ENCODE measurements at places on chromosomes 12 and 14. TPM values are rescaled to one million over a fixed set of nuclear protein-coding genes. Genes with fewer than 3 reads are reported as not detected.

DNA sequence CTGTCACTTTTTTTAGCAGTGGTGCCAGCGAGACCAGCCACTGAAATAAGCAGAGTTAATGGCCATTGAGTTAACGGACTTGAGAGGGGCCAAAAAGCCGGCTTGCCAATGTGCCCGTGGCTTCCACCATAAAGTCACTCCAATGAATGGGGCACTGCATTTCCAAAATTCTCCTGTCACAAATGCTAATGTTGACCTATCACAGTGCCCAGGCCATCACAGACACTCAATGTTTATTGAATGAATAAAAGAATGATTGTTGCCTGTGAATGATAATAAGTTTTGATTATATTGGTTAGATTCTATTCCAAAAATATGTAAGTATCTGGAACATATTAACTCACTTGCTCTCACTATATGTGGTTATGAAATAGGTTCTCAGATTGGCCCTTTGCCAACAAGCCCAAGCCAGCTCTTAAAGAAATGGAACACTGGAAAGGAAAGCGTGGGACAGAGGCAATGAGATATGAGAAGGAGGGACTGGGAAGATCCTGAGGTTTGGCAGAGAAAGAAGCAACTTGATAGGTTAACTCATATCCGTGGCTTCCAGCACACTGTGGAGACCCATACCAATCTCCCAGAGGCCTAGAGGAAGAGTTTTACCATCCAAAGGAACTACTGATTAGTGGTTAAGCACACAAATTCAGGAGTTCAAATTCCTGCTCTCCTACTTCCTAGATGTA lies 108.7 kb downstream of the BTG1 start:
- H3K4me3 ChIP-seq: no peak overlapping the region
- no peaks in the 10 kb centered on the region for H3K27me3 ChIP-seq
- H3K36me3 ChIP-seq: no peaks in the 10 kb centered on the region
- peaks cover 11% of the 10 kb centered on the region for H3K4me1 ChIP-seq
- H3K27ac ChIP-seq: no peak overlapping the region
- DNase-seq: no peak

GRCh38 chr12:6692888-6693287 lies 3.7 kb upstream of the ZNF384 start:
- DNase-seq: no peak
- H3K4me1 ChIP-seq: no peaks in the 10 kb centered on the region
- H3K36me3 ChIP-seq: no peaks in the 10 kb centered on the region
- H3K27me3 ChIP-seq: no peaks in the 10 kb centered on the region

DNA sequence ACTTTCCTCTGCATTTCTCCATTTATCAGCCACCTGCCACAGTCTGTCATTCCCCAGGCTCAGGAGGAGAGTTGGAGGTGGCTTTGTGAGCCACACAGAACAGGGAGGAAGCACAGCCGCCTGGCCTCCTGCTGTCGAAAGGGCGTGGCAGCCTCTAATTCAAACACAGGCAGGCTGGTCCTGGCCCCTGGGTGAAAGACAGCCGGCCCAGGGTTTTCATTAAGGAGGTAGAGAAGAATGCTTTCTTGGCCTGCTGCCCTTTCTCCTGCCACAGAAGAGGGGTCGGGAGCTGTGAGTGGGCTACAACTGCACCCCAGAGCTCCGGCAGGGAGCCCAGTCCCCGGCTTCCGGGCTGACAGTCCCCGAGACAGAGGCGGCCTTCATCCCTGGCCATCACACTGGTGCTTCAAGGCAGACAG lies 108.6 kb upstream of the FZD10 start:
- DNase-seq: no peak
- no peaks in the 10 kb centered on the region for H3K36me3 ChIP-seq
- no peaks in the 10 kb centered on the region for H3K4me1 ChIP-seq
- H3K27me3 ChIP-seq: no peaks in the 10 kb centered on the region
- no peak overlapping the region for H3K27ac ChIP-seq

- H3K27ac ChIP-seq: no peak overlapping the region
- no peaks in the 10 kb centered on the region for H3K36me3 ChIP-seq
- no peak overlapping the region for H3K4me3 ChIP-seq
- H3K27me3 ChIP-seq: no peaks in the 10 kb centered on the region
Measured at GRCh38 chr12:131362291-131363211, 348.3 kb upstream of the SFSWAP start.

DNA sequence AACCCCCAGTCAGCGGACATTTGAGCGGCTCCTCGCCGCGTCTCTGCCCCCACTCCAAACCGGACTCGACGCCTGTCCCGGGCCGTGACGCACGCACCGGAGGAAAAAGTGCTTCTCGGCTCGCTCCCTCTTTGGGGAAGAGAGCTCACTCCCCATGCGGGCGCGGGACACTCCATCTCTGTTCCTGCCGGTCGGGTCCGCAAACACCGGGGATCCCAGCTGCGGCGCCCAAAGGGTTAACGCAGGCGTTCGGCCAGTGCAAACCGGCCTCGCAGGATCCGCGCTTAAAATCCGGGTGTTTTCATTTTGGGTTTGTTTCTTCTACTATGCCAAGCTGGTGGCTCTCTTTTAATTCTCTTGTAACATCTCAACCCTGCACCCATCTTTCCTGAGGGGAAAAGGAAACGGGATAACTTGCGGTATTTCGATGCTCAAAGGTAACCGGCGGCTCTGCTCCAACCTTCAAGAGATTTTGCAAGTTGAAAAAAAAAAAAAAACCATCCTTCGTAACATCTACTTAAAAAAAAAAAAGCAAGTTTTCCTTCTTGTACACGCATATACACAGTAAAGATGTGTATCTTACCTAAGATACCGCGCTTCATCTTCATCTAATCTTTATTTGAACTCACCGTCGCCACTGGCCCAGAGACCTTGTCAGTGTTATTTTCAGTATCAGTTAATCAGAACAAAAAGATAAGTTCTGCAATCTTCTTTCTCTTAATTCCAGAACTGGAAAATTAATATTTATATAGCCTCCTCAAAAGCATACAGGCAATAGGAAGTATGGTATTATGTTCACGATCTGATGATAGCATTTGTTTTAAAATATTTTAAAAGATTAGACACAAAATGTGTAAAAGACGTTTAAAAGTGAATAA lies 1.6 kb upstream of the ATP2B1 start:
- H3K4me3 ChIP-seq: peak overlapping the region; percentile 75
- DNase-seq: no peak

DNA sequence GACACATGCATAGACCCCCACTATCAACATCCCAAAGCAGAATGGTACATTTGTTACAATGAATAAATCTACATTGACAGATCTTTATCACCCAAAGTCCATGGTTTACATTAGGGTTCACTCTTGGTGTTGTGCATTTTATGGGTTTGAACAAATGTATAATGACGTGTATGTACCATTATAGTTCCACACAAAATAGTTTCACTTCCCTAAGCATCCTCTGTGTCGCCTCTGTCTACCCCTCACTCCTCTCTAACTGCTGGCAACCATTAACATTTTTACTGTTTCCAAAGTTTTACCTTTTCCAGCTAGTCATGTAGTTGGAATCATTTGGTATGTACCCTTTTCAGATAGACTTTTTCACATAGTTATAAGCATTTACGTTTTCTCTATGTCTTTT lies 69.5 kb upstream of the LMO3 start:
- H3K27me3 ChIP-seq: no peaks in the 10 kb centered on the region
- H3K36me3 ChIP-seq: no peaks in the 10 kb centered on the region
- H3K27ac ChIP-seq: no peak overlapping the region
- H3K4me3 ChIP-seq: no peak overlapping the region

DNA sequence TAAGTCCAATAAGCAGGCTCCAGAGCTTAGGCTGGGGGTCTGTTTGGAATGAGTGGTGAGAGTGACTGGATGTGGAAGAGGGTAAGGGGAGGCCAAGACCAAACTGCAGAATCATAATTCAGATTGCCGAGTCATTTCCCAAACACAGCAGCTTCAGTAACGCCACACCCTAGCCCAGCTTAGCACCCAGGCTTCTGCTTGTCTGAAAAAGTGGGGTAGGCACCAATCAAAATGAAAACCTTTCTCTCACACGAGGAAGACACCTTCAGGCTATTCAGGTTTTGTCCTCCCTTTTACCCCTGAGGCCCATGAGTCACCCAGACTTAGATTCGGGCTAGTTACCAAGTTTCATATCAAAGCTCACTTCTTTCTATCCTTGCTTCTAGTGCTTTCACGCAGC lies 306.1 kb downstream of the DAD1 start:
- no peaks in the 10 kb centered on the region for H3K27me3 ChIP-seq
- no peaks in the 10 kb centered on the region for H3K4me1 ChIP-seq
- no peaks in the 10 kb centered on the region for H3K36me3 ChIP-seq
- no peak overlapping the region for H3K4me3 ChIP-seq
- no peak for DNase-seq
- H3K27ac ChIP-seq: no peak overlapping the region

DNA sequence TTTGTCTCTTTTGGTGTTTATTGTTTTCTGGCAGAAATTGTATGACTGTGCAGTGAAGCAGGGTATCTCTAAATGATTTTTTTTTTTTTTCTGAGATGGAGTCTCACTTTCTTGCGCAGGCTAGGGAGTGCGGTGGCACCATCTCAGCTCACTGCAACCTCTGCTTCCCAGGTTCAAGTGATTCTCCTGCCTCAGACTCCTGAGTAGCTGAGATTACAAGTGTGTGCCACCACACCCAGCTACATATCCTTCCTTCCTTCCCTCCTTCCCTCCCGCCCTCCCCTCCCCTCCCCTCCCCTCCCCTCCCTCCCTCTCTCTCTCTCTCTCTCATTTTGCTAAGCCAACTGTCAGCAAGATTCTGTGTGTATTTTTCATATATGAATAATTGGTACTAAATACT lies 94.4 kb downstream of the PPHLN1 start:
- no peak overlapping the region for H3K4me3 ChIP-seq
- H3K27ac ChIP-seq: peak overlapping the region; percentile 23
- H3K36me3 ChIP-seq: peaks cover 7% of the 10 kb centered on the region
- H3K27me3 ChIP-seq: no peaks in the 10 kb centered on the region

DNA sequence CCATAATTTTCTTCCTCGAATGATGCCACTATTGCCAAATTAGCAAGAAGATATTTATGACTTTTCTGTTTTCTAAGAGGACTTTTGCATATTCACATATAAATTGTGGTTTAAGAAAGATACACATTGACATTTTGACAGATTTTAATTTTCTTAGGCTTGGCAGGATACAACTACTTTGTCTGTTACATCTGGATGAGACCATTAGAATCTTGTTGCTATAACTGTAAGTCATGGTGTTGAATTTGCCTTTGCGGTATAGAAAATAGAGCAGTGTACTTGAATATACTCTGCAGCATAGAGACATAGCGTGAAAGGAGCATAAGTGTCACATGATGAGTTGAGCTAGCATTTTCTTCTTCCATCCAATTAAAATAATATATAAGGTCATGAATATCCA lies 169.3 kb downstream of the FUT8 start:
- no peak overlapping the region for H3K27ac ChIP-seq
- H3K36me3 ChIP-seq: no peaks in the 10 kb centered on the region
- no peaks in the 10 kb centered on the region for H3K4me1 ChIP-seq
- no peak for DNase-seq
- no peaks in the 10 kb centered on the region for H3K27me3 ChIP-seq
- H3K4me3 ChIP-seq: no peak overlapping the region

GRCh38 chr14:73685328-73685727 lies 28.9 kb downstream of the PNMA1 start:
- H3K4me3 ChIP-seq: no peak overlapping the region
- DNase-seq: no peak
- no peak overlapping the region for H3K27ac ChIP-seq
- no peaks in the 10 kb centered on the region for H3K4me1 ChIP-seq
- H3K27me3 ChIP-seq: no peaks in the 10 kb centered on the region
- H3K36me3 ChIP-seq: no peaks in the 10 kb centered on the region

- H3K36me3 ChIP-seq: no peaks in the 10 kb centered on the region
- H3K27me3 ChIP-seq: no peaks in the 10 kb centered on the region
- H3K4me3 ChIP-seq: no peak overlapping the region
- no peak for DNase-seq
- H3K27ac ChIP-seq: no peak overlapping the region
- no peaks in the 10 kb centered on the region for H3K4me1 ChIP-seq
Measured at GRCh38 chr14:62206456-62206855, 444.2 kb downstream of the SNAPC1 start.

DNA sequence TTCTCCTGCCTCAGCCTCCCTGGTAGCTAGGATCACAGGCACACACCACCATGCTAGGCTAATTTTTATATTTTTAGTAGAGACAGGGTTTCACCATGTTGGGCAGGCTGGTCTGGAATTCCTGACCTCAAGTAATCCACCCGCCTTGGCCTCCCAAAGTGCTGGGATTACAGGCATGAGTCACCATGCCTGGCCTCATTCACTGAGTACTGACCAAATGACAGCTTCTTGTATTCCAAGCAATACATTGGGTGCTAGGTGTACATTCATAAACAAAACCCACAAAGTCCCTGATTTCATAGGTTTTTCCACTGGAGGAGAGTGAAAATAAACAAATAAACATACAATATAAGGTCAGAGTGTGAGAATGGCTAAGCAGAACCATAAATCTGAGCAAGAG lies 136.3 kb downstream of the HELB start:
- H3K27ac ChIP-seq: no peak overlapping the region
- DNase-seq: no peak
- H3K36me3 ChIP-seq: no peaks in the 10 kb centered on the region
- no peak overlapping the region for H3K4me3 ChIP-seq

GRCh38 chr12:67482751-67483661 lies 165.5 kb upstream of the DYRK2 start:
- H3K4me3 ChIP-seq: no peak overlapping the region
- no peaks in the 10 kb centered on the region for H3K27me3 ChIP-seq
- no peak overlapping the region for H3K27ac ChIP-seq
- no peaks in the 10 kb centered on the region for H3K36me3 ChIP-seq
- DNase-seq: no peak

DNA sequence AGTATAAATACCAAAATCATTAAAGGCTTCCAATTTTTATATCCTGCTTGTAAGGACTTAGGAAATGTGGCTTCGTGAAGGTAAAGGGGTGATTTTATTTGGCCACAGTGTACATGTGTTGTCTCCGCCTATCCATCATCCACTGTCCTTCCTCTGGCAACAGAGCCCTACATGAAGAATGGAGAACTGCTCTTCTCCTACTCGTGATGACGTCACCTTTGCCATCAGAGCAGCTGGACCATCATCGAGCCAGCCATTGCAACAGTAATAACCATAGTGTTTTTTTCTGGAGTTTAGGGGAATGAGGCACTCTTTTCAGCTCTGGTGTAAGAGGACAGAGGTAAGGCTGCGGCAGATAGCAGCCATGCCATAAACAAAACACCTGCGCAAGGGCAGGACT lies 19.2 kb downstream of the ITPR2 start:
- no peak for DNase-seq
- no peaks in the 10 kb centered on the region for H3K36me3 ChIP-seq
- H3K4me1 ChIP-seq: no peaks in the 10 kb centered on the region
- H3K27me3 ChIP-seq: no peaks in the 10 kb centered on the region

GRCh38 chr12:63085120-63085519 lies 65.9 kb downstream of the AVPR1A start:
- no peak overlapping the region for H3K27ac ChIP-seq
- no peaks in the 10 kb centered on the region for H3K36me3 ChIP-seq
- H3K4me3 ChIP-seq: no peak overlapping the region
- H3K4me1 ChIP-seq: 0 out of 3 replicates have a peak, but pooled peaks cover 5% of the 10 kb centered on the region
- H3K27me3 ChIP-seq: no peaks in the 10 kb centered on the region

- peak; percentile 63 for DNase-seq
- no peaks in the 10 kb centered on the region for H3K27me3 ChIP-seq
- H3K4me1 ChIP-seq: peaks cover 17% of the 10 kb centered on the region
- H3K27ac ChIP-seq: peak overlapping the region; percentile 20
- H3K36me3 ChIP-seq: no peaks in the 10 kb centered on the region
- H3K4me3 ChIP-seq: no peak overlapping the region
Measured at GRCh38 chr12:49200919-49201594, 12.2 kb upstream of the TUBA1A start.

The CCDC196 gene
- total RNA-seq: not detected

The PRIMA1 gene
- total RNA-seq: not detected

The STON2 gene
- 89.4 TPM for total RNA-seq

The FAM186B gene
- total RNA-seq: 0.18 TPM

Data from K562 (cell line).